ENCODE measurements at places on chromosomes 12 and 14. TPM values are rescaled to one million over a fixed set of nuclear protein-coding genes. Genes with fewer than 3 reads are reported as not detected.

Gene FOXM1
- total RNA-seq = 92.2 TPM

Gene GPR84
- total RNA-seq = not detected

Gene PTCSC3
- total RNA-seq = not detected

Gene NEDD1
- total RNA-seq = 24.9 TPM

Gene HSPB8
- 38.7 TPM for total RNA-seq

Gene GUCY2C
- 1.2 TPM for total RNA-seq

Gene FGF6
- total RNA-seq = not detected

Gene P2RX2
- total RNA-seq = 0.19 TPM

- no peak overlapping the region for H3K4me3 ChIP-seq
- no peaks in the 10 kb centered on the region for H3K36me3 ChIP-seq
- H3K27me3 ChIP-seq = peaks cover 5% of the 10 kb centered on the region
- H3K4me1 ChIP-seq = no peaks in the 10 kb centered on the region
These were observed 32.6 kb downstream of the SLC35F4 start for GRCh38 chr14:57833323-57833722.

DNA sequence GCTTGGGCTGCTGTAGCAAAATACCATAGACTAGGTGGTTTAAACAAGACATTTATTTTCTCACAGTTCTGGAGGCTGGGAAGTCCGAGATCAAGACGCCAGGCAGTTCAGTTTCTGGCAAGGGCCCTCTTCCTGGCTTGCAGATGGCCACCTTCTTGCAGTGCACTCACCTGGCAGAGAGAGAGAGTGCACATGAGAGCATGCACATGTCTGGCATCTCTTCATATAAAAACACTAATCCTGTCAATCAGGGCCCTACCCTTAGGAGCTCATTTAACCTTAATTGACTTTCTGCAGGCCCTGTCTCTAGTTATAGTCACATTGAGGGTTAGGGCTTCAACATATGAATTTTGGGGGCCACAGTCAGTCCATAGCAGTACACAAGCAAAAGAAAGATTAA, 12.4 kb upstream of the EVL start:
- no peak overlapping the region for H3K27ac ChIP-seq
- H3K4me3 ChIP-seq = no peak overlapping the region
- no peaks in the 10 kb centered on the region for H3K36me3 ChIP-seq
- H3K27me3 ChIP-seq = no peaks in the 10 kb centered on the region
- H3K4me1 ChIP-seq = peaks cover 3% of the 10 kb centered on the region

- H3K36me3 ChIP-seq = peaks cover 1% of the 10 kb centered on the region
- H3K27me3 ChIP-seq = no peaks in the 10 kb centered on the region
- no peak overlapping the region for H3K27ac ChIP-seq
- H3K4me1 ChIP-seq = peaks cover 11% of the 10 kb centered on the region
These were observed 40.7 kb downstream of the PLCZ1 start for GRCh38 chr12:18696971-18697602.

DNA sequence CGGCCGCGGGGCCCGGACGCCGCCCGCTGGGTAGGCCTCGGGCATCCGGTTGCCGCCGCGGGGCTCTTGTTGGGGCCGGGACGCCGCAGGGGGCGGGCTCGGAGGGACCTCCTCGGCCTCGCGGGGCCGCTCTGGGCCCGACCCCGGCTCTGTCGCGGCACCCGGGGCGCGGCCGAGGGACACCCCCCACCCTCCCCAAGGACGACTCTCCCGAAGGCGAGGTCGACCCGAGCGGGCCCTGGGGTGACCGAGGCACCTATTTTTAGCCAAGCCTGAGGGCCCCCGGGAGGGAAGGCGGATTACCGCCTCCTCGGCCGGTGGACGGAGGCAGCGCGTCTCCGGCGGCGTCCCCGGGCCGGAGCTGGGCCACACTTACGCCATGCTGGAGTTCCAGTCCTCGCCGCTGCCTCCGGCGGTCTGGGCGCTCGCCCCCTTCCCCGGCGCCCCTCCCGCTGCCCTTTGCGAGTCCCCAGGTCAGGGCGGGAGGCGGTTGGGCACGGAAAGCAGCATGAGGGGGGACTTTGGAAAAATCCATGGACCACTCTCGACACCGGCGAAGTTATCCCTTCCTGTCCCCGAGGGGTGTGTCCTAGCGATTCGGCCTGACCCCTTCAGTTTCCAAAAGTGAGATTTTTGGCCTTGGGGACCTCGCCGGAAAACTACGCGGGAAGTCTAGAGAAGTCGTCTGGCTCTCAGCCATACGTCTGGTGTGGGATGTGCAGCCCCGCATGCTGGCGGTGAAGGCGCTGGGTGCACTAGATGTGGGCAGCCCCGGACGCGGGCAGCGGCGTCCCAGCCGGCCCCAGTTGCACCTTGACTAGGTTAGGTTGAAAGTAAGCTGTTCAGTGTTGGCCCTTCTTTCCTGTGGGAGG, 699 bp downstream of the KTN1 start:
- H3K27ac ChIP-seq = peak overlapping the region; percentile 95
- peak overlapping the region; percentile 78 for H3K4me3 ChIP-seq
- DNase-seq = peak; percentile 30
- H3K27me3 ChIP-seq = no peaks in the 10 kb centered on the region
- H3K4me1 ChIP-seq = peaks cover 14% of the 10 kb centered on the region

DNA sequence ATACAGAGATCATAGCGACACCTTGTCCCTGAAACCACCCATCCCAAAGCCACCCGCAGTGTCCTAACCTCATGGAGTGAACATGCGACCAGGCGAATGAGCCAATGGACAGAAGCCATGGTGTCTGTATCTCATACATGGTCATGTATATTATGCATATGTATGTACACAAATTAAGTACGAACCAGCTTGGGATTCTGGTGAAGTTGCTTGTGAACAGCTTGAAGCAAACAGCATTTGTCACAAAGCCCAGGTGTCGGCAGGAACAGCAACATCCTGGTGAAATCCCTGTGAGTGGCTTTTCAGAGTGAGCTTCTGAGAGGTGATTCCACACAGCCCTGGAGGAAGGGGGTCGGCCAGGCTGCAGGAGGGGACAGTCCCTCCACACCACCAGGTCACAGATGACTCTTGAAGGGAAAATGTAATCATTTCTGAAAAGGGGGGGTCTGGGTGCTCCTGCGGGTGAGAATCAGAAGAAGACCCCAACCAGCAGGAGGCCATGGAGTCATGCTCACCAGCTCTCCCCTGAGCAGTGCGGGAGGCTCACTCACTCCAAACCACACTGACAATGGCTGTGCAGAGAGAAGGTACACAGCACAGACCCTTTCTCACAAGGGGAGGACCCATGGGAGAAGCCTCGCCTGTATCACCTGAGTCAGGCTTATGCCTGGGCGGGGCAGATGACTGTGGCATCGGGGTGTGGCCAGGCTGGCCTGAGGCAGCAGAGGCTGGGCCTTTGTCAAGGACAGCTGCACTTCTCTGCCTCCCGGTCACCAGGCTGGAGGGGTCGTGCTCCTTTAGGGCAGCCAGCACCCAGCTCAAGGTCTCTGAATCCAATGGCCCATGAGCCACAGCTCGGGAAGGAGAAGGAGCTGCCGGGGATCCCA, 14.3 kb downstream of the CHGA start:
- H3K27me3 ChIP-seq = no peaks in the 10 kb centered on the region
- H3K4me1 ChIP-seq = no peaks in the 10 kb centered on the region
- H3K4me3 ChIP-seq = no peak overlapping the region
- DNase-seq = no peak
- no peaks in the 10 kb centered on the region for H3K36me3 ChIP-seq

GRCh38 chr14:96741151-96741977, 55.8 kb upstream of the VRK1 start:
- peaks cover 70% of the 10 kb centered on the region for H3K27me3 ChIP-seq
- H3K36me3 ChIP-seq = no peaks in the 10 kb centered on the region
- peak overlapping the region; percentile 61 for H3K4me3 ChIP-seq
- peak; percentile 72 for DNase-seq
- H3K27ac ChIP-seq = no peak overlapping the region

- peaks cover 11% of the 10 kb centered on the region for H3K27me3 ChIP-seq
- no peaks in the 10 kb centered on the region for H3K4me1 ChIP-seq
- no peak overlapping the region for H3K27ac ChIP-seq
- DNase-seq = no peak
- H3K4me3 ChIP-seq = no peak overlapping the region
These were observed 119.3 kb downstream of the BEGAIN start for GRCh38 chr14:100467939-100468338.

DNA sequence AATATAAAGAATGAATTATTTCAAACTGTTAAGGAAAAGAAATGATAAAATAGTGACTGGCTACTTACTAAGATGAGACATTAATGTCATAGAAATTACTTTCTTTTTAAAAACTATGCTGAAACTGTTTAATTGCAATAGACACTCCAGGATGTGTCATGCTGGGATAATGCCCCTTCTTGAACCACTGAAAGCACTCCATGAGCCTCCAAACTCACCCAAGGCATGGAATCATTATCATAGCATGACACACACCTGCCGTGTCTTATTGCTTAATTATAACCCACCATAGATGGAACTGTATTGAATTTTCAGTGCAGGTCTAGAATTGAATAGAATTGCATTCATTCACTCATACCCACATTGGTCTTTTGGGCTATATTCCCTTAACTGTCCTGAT, 4.3 kb downstream of the MBIP start:
- no peak overlapping the region for H3K4me3 ChIP-seq
- H3K36me3 ChIP-seq = peaks cover 7% of the 10 kb centered on the region
- H3K27me3 ChIP-seq = peaks cover 3% of the 10 kb centered on the region
- no peak for DNase-seq

- no peak for DNase-seq
- H3K36me3 ChIP-seq = peaks cover 5% of the 10 kb centered on the region
- H3K4me1 ChIP-seq = peaks cover 34% of the 10 kb centered on the region
- no peak overlapping the region for H3K4me3 ChIP-seq
- H3K27me3 ChIP-seq = no peaks in the 10 kb centered on the region
These were observed 50.6 kb upstream of the FLRT2 start for GRCh38 chr14:85479306-85479705.

GRCh38 chr12:52020539-52021336, 14.0 kb downstream of the TAMALIN start:
- peak overlapping the region; percentile 44 for H3K4me3 ChIP-seq
- DNase-seq = peak; percentile 64
- peaks cover 33% of the 10 kb centered on the region for H3K4me1 ChIP-seq
- peaks cover 32% of the 10 kb centered on the region for H3K27me3 ChIP-seq
- H3K27ac ChIP-seq = peak overlapping the region; percentile 8

- no peaks in the 10 kb centered on the region for H3K36me3 ChIP-seq
- H3K27me3 ChIP-seq = no peaks in the 10 kb centered on the region
- H3K27ac ChIP-seq = no peak overlapping the region
- DNase-seq = no peak
These were observed 175.6 kb downstream of the DUSP6 start for GRCh38 chr12:89176676-89177075.

GRCh38 chr12:132597333-132598316, 12.8 kb downstream of the LRCOL1 start:
- peaks cover 72% of the 10 kb centered on the region for H3K27me3 ChIP-seq
- H3K27ac ChIP-seq = peak overlapping the region; percentile 93
- H3K4me1 ChIP-seq = peaks cover 8% of the 10 kb centered on the region
- no peaks in the 10 kb centered on the region for H3K36me3 ChIP-seq
- DNase-seq = no peak
- H3K4me3 ChIP-seq = peak overlapping the region; percentile 78

DNA sequence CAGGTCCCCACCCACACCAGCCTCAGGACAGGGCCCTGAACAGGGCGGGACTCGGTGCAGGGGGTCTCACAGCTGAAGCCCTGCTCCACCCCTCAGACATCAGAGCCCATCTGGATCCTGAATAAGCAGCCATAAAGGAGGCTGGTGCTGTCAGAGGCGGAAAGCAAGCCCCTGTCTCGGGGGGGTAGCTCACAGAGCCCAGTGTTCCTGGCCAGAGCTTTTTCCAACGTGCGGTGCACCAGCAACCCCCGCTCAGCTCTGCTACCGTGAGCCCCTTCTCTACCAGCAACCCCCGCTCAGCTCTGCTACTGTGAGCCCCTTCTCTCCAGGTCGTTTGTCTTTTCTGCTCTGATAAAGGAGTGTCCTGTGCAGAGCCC, 136.5 kb upstream of the SFSWAP start:
- no peak overlapping the region for H3K27ac ChIP-seq
- no peaks in the 10 kb centered on the region for H3K36me3 ChIP-seq
- peaks cover 1% of the 10 kb centered on the region for H3K4me1 ChIP-seq
- no peak overlapping the region for H3K4me3 ChIP-seq

DNA sequence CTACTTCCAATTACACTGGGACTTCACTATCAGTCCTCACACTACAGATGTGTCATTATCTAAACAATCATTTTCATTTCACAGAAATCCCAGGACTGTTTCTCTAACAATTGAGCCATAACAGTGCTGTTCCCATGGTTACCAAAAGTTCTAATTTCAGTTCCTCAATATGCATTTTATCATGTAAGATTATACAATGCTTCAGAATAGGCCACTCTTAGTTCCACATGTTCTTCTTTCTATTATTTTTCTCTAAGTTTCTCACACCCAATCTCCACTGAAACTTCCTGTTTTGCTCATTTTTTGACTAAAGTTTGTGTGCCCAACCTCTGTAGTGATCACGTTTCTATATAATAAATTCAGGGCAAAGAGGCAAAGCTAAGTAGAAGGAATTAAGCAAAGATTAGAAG, 185.8 kb downstream of the DUSP6 start:
- no peak overlapping the region for H3K27ac ChIP-seq
- H3K4me3 ChIP-seq = no peak overlapping the region
- peaks cover 3% of the 10 kb centered on the region for H3K4me1 ChIP-seq
- no peak for DNase-seq

DNA sequence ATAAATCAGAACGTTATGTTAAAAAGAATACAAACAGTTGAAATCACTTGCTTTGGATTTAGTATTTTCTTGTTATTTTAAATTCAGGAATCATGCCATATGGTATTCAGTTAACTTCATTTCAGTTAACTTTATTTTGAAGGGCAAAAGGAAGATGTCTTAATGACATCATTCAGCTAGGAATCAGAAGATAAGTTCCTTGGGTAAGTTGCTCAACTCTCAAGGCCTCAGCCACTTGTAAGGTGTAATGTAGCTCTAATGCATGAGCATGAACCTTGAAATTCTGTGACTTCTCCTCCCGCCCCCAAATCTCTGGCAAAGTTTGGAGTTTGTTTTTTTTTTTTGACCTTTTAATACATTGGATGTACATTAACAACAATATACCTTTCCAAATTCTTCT, 42.6 kb downstream of the FRS2 start:
- no peak overlapping the region for H3K27ac ChIP-seq
- H3K36me3 ChIP-seq = no peaks in the 10 kb centered on the region

DNA sequence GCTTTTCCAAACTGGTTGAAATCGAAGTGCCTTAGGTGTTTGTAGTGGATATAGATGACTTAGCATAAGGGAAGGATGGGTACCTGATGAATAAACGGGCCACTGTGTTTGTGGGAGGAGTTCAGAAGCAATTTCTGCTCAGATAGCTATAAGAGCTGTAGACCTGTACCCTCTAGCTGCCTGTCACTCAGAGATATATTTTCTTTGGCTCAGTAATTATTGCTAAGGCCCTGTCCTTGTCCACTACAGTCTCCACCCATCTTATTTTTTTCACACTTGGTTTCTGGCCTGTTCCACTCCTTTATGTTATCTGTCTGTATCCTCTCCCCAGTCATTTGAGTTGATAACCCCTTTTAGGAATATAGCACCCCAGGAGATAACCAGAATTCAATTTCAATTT, 74.8 kb upstream of the RMST start:
- no peak for DNase-seq
- H3K36me3 ChIP-seq = no peaks in the 10 kb centered on the region
- H3K27me3 ChIP-seq = no peaks in the 10 kb centered on the region
- H3K27ac ChIP-seq = no peak overlapping the region
- no peak overlapping the region for H3K4me3 ChIP-seq
- no peaks in the 10 kb centered on the region for H3K4me1 ChIP-seq

- peaks cover 6% of the 10 kb centered on the region for H3K36me3 ChIP-seq
- no peak overlapping the region for H3K4me3 ChIP-seq
- H3K27ac ChIP-seq = no peak overlapping the region
- H3K27me3 ChIP-seq = no peaks in the 10 kb centered on the region
- no peaks in the 10 kb centered on the region for H3K4me1 ChIP-seq
These were observed 281.6 kb upstream of the SLC16A7 start for GRCh38 chr12:59314209-59314608.

Measured in progenitor cell of endocrine pancreas (in vitro differentiated cells).